Fibroblast of skin of abdomen (primary cell): ENCODE measurements at places on chromosomes 5 and 9.
A peak's percentile ranks its signal among the peaks of the same experiment; 100 is the strongest.

- no peak for DNase-seq
These were observed 62.1 kb downstream of the SNCAIP start for GRCh38 chr5:122374110-122374509.

GRCh38 chr9:136312436-136312835 lies 8.5 kb upstream of the CCDC187 start:
- peak; percentile 56 for DNase-seq

GRCh38 chr5:127856292-127856691 lies 153.1 kb downstream of the CCDC192 start:
- no peak for DNase-seq

DNA sequence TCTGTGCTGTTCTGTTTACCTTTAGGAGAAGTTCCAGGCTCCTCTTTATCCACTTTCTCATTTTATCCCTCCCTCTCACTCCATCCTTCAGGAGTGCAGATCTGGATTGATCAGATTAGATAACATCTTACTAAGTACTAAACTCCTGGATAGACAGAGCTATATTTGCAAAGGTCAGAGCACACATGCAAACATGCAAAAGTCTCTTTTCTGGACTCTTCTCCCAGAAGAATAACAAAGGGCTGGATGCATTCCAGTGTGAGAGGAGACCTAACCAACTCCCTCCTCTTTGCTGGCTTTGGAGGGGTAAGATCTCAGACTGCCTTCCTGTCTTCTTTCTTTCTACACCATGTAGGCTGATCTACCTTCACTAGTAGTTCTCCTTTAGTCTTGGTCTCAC lies 21.4 kb downstream of the GARNL3 start:
- no peak for DNase-seq

DNA sequence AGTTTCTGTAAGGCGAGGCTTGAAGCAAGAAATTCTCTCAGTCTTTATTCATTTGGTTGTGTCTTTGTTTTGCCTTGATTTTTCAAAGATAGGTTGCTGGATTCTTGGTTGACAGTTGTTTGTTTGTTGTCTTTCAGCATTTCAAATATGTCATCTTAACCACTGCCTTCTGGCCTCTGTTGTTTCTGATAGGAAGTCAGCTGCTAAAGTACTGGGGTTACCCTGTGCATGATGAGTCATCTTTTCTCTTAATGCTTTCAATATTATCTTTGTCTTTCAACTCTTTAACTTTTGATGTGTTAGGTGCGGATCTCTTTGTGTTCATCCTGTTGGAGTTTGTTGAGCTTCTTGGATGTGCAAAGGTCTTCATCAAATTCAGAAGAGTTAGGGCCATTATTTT lies 1571.3 kb downstream of the MAT2B start:
- DNase-seq = no peak

GRCh38 chr9:127143920-127144465 lies 21.6 kb upstream of the ANGPTL2 start:
- DNase-seq = no peak

GRCh38 chr5:19615661-19616060 lies 372.3 kb downstream of the CDH18 start:
- DNase-seq = peak; percentile 22

- DNase-seq = no peak
These were observed 47.2 kb downstream of the PTGS1 start for GRCh38 chr9:122418016-122418415.

DNA sequence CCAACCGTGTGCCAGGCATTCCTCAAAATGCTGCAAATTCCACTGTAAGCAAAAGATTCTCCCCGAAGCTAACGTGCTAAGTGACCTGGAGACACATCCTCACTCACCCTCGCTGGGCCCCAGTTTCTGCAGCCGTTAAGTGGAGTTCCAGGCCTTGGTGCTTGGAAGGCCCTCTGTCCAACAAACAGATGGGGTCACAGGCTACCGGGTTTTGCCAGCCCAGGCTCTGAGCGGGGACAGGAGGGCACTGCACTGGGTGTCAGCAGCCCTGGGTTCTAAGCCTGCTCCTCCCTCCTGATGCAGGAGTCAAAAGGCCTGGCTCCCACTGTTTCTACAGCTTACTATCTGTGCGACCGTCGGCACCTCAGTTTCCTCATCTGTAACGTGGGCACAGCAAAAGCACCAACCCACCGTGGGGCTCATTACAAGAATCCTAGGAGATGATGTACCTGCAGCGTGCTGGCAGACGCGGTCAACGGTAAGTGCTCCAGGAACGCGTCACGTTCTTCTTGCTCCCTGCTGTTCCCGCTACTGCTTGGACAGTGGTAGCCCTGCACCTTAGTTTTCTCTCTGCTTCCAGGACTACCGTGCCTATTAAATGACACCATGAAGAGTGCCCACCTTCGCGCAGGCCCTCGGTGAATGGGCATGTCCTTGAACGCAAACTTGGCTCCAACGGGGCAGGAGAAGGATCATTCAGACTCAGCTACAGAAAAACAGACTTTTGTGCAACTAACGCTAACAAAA lies 84.8 kb downstream of the ADAMTS2 start:
- no peak for DNase-seq

DNA sequence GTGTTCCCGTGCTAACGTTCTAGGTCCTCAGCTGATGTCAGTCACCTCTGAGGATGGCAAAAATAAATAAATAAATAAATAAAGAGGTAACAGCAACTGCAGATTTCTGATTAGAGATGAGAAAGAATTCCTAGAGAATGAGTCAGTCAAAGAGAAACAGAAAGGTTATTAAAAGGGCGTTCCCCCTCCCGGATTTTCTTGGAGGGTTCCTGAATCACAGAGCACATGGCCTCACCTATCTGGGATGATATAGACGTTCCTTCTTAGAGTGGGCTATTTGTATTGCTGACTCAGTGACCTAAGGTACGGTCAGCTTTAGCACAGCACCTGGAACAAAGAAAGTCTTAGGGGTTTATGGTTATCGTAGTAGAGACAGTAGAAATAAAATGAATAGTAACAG lies 30.6 kb downstream of the HTR4 start:
- no peak for DNase-seq

- peak; percentile 66 for DNase-seq
These were observed 1149.0 kb downstream of the EFNA5 start for GRCh38 chr5:106521701-106522100.

DNA sequence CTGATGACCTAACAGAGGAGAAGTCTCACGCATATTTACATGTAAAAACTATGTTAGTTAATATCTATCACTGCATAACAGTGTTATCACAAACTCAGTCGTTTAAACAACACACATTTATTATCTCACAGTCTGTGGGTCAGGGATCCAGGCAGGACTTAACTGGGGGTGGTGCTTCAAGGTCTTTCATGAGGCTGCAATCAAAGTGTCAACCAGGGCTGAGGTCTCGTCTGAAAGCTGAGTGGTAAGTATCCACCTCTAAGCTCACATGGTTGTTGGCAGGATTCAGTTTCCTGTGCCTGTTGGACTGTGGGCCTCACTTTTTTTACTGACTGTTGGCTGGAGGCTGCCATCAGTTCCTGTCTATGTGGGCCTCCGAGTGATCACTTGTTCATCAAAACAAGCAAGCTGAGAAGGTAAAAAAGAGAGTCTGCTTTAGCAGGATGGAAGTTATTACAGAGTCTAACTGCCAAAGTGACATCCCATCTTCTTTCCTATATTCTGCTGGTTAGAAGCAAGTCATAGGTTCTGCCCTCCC lies 188.6 kb downstream of the CARTPT start:
- DNase-seq = no peak

DNA sequence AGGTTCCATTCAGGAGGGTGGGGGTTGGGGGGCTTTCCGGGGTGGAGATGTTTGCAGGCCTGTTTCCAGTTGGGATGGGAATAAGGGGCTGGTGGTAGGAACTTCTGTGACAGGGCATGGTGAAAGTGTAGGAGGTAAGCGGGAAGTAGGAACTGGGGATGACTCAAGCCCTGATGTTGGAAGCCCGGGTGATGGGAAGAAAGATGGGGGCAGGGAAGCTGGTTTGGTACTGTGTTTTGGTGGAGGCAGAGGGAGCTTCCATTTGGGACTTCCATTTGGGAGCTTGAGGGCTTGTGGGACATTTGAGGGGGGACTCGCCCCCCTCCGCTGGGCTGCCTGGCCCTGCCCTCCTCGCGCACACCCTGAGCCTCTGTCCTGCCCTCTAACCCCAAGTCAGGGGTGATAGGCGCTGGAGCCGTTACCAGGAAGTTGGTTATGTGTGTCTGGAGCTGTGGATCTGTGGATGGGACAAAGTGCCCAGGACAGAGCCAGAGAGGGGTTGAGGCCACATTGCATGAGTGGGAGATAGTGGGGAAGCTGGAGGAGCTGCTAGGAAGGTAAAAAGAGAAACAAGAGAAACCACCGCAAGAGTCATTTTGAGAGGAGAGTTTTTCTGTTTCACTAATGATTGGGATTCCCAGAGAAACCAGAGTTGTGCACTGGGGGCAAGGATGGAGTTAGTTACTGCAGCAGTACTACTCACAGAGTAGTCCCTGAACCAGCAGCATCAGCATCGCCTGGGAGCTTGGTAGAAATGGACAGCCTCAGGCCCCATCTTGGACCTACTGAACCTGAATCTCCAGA lies 6.6 kb downstream of the RGS14 start:
- no peak for DNase-seq

DNA sequence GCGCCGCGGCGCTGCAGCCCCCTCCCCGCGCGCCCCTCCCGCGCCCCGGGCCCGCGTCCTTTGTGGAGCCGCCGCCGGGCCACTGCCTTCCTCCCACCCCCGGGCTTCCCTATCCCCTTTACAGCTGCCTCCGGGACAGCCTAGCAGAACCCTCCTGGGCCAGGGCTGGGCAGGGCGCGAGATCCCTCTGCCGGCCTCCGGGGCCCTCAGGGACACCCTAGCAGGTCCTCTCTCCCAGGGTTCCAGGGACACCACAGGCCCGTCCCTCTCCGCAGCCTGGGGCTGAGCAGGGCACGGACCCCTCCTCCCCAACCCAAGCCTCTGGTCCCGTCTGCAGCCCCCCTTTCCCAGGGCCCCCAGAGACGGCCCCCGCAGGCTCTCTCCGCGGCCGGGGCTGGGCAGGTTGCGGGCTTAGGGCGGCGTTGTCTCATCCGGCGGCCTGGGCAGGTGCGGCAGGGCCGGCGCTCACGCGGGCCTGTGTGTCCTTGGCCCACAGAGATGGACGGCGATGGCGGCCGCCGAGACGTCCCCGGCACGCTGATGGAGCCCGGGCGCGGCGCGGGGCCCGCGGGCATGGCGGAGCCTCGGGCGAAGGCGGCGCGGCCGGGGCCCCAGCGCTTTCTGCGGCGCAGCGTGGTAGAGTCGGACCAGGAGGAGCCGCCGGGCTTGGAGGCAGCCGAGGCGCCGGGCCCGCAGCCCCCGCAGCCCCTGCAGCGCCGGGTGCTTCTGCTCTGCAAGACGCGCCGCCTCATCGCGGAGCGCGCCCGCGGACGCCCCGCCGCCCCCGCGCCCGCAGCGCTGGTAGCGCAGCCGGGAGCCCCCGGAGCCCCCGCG lies 710 bp downstream of the WNK2 start:
- DNase-seq = no peak

DNA sequence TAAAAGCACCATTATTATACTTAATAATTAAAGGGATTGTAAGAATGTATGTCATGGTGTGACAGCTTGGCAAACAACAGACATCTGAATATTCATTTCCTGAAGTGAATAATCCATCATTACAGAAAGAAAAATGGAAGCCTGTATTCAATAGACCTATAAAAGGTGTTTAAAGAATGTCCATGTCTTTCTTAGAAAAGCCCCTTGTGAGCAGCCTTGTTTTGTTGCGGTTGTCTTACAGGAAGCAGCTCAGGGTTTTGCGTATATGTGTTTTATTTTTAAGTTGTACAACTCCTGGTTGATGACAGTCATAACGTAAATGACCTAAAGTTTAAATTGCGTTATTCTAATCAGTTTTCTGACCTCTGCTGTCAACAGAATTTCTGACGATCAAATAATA lies 53.8 kb downstream of the CAST start:
- DNase-seq = no peak

- DNase-seq = no peak
These were observed 21.8 kb upstream of the SARDH start for GRCh38 chr9:133759946-133760345.

DNA sequence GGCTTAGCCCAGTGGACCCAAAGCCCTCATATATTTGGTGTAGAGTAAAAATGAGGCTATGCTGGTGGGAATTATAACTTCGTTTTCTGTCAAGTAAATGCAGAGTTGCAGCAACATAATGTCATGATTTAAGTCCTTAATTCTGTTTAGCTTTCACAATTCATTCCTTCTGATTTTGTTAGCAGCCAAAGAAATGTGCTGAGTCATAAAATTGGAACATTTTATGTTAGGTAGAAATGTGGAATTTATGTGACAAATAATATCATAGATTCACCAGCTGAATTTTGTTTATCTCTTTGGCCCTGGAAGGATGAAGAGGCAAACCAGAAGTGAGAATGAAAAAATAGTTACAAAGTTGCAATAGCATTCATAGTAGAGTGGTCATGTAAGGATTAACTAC lies 247.0 kb downstream of the TRPM3 start:
- peak; percentile 13 for DNase-seq

- DNase-seq = peak; percentile 36
These were observed 151.6 kb downstream of the SIL1 start for GRCh38 chr5:139046551-139046950.

DNA sequence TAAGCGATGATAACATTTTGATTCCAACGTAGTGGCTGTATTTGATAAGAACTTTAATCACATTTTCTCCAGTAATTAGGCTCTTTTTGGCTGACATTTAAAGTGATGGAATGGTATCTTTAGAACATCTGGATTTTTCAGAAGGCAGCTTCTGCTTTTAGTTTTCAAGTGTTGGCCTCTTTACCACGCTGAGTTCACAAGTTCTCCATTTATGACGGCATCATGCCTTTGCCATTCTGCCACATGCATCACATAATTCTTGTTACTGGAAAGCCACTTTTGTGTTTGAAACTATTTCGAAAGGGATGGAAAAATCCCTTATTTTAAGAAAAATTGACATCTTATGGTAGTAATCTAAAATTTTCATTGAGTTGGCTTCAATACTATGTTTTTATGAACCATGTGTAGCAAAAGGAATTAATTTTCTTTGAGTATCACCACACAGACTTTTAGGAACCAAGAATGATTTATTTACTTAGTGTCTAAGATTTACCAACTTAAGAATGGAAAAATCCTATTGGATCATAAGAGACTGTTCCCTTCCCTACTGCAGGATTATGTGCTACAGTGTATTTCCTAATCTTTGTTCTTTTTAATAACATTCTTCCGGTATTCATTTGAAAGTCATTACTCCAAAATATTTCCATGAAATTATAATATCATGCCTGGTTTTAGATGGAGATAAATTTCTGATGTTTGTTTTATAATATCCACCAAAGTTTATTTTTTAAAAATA lies 344.2 kb downstream of the ADGRV1 start:
- no peak for DNase-seq

GRCh38 chr9:120842685-120843485 lies at the start of gene PSMD5:
Gene PSMD5, minus strand, starts transcription at chr9:120842922. Its CDS starts 13 bp downstream, at chr9:120842909.
- peak; percentile 100 for DNase-seq

- no peak for DNase-seq
These were observed 1.0 kb upstream of the HK3 start for GRCh38 chr5:176899946-176900779.

DNA sequence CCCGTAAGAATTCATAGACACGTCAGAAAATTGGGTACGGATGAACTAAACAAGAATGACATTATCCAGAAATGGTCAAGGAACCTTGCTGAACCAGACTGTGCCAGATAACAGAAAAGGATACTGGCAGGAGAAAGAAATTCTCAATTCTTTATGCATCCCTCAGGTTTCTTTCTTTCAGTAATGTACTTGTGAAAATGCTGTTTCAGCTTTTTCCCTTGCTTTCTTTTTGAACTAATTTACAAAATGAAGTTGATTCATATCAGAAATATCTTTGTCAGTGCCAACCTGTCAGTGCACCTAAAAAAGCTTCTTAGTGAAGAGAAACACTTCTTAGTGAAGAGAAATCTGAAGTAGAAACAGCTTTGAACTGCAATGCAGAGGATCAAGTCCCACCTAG lies 643.6 kb upstream of the RORB start:
- DNase-seq = no peak

GRCh38 chr9:22240619-22241018 lies 206.0 kb upstream of the DMRTA1 start:
- peak; percentile 37 for DNase-seq
